ENCODE measurements at places on chromosomes 3 and 15. TPM values are rescaled to one million over a fixed set of nuclear protein-coding genes. Genes with fewer than 3 reads are reported as not detected.

DNA sequence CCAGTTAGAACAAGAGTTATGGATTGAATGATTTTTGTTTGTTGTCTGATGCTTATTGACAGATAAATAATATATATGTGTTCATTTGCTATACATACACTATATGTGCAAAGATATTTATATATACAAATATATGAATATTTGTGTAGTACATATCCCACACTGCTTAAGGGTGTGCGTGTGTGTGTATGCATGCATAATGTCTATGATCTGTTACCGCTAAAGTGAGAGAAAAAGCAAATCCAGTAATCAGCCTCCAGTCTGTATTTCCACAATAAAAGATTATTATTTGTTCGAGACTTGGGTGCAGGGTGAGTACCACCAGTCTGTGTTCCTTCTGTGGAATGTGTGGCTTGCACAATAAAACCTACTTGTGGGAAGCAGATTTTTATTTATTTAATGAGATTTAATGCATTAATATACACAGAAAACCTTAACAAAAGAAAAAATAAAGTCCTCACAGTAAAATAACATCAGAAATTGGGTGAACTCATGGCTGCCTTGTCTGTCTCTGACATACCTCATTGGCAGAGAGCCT is 366.0 kb upstream of the TBL1XR1 start:
- no peak for DNase-seq

DNA sequence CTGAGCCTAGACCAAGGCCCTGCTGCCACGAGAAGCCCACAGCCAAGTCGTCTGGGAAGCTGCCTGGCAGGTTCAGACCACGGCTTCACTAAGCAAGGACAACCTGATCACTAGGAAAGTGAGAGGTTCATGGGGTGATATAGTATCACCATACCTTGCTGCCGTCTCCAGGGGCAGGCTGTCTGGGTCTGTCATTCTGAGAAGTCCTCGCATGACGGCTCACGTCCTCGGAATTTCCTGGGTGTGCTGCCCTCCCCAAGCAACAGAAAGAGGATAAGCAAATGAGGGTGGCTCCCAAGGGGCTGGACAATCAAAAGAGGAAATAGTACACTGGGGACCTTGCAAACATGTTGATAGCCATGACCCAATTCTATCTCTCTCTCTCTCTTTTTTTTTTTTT is 207.4 kb upstream of the IGF1R start:
- no peak for DNase-seq

DNA sequence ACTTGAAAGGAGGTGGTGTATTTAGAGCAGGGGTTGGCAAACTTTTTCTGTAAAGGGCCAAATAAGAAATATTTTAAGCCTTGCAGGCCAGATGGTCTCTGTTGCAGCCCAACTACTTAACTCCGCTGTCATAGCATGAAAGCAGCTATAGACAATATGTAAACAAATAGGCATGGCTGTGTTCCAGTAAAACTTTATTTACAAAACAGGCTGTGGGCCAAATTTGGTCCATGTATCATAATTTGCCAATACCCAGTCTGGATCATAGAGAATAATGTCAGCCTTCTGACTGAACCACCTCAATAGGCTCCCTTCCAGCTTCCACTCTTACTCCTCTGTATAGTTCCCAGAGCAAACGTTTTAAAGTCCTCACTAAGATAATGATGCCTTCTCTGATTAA is 638.8 kb upstream of the CFAP20DC start:
- DNase-seq: no peak

- no peak for DNase-seq
Observed at GRCh38 chr15:22839046-22839695, 705 bp downstream of the NIPA2 start.

GRCh38 chr3:101970212-101970611 is 120.9 kb downstream of the NFKBIZ start:
- no peak for DNase-seq

Gene RETNLB
- not detected for total RNA-seq

GRCh38 chr3:110881069-110881468 is 190.5 kb upstream of the NECTIN3 start:
- peak; percentile 92 for DNase-seq

Gene COL8A1
- 0.73 TPM for total RNA-seq

GRCh38 chr3:73207946-73208440 is 146.5 kb downstream of the EBLN2 start:
- DNase-seq: no peak

DNA sequence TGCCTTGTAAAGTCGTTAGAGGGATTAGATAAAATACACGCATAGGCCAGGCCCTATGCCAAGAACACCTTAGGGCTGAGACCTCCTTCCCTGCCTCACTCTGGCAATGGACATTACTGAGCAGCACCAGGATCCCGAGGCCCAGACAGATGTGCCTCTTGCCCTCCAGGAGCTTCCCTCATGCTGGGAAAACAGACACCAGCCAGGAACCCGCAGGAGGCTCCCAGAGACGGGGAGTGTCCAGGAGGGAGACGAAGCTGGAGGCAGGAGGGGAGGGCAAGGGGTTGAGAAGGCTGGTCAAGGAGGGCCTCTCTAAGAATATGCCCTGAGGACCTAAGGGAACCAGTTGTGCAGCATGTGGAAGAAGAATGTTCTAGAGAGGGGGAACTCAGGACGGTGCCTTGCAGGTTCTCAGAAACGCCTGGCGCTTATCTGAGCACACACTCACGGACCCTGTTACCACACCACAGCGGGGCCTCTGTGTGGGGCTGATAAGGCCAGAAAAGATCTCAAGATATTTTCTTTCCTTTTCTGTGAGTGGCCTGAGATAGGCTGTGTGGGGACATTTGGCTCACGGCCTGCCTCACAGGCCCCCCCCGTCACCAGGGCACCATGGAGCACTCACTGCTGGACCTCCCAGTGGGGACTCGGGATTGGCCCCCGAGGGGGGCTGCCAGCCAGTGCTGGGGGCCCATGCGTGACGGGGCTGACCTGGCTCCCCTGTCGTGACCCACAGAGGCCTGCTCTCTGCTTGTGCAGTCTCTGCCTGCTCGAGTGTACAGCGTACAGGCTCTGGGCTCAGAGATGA is 22.0 kb upstream of the CYP11A1 start:
- no peak for DNase-seq

DNA sequence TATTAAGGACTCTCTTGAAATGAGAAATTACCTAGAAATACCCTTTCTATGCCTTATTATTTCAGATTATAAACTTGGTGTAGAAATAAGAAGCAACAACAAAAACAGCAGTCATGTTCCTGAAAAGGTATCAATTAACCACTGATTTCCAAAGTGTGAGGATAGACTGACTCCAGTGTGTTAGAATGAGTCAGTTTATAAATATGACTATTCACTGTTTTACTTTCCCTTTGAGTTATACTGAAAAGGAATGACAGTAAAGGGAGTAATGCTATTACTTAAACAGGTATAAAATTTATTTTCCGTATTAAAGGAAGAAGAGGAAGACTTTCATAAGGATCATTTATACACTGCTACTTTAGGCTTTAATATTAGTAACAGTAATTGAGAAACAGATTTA is 12.9 kb downstream of the GMNC start:
- DNase-seq: no peak

Gene IDH2
- 271 TPM for total RNA-seq

- no peak for DNase-seq
Observed at GRCh38 chr3:47475029-47475569, 642 bp downstream of the SCAP start.

DNA sequence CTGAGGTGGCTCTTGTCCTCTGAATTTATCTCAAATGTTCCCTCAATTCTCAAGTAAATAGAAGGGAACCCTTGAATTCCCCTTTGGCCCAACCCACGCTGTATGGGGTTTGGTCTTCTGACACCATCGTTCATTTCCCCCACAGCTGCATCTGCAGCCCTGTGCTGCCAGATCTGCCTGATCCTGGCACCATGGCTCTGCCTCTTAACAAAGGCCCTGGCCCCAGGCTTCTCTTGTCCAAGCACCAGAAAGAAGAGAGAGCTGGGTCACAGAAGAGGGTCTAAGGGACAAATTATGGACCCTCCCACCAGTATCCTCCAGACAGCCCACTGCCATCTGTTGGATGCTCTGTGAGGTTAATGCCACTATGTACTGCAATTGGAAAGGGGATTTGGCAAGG is 1.8 kb downstream of the MAP1A start:
- DNase-seq: no peak

GRCh38 chr3:149808209-149808829 is 4.7 kb upstream of the RNF13 start:
- peak; percentile 61 for DNase-seq

DNA sequence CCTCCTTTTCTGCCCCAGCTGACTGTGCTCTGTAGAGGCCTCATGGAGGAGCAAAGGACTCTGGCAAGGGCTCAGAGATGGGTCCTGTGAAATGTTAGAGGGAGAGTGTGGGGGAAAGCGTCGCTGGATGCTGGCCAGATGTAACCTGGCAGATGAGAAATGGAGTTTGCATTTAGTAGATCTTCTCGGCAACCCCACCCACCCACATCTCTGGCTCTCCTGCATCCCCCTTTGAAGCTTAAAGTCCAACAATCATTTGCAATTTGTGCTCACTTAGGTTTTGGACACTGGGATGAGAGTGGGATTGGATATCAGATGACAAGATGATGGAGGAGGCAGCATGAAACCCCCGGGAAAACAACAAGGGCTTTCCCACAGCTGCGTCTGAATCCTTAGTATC is 523.6 kb upstream of the MCTP2 start:
- no peak for DNase-seq

GRCh38 chr3:59425942-59426341 is 376.1 kb upstream of the CFAP20DC start:
- DNase-seq: no peak

Gene GABRB3
- total RNA-seq: 2.2 TPM

Gene A4GNT
- not detected for total RNA-seq

DNA sequence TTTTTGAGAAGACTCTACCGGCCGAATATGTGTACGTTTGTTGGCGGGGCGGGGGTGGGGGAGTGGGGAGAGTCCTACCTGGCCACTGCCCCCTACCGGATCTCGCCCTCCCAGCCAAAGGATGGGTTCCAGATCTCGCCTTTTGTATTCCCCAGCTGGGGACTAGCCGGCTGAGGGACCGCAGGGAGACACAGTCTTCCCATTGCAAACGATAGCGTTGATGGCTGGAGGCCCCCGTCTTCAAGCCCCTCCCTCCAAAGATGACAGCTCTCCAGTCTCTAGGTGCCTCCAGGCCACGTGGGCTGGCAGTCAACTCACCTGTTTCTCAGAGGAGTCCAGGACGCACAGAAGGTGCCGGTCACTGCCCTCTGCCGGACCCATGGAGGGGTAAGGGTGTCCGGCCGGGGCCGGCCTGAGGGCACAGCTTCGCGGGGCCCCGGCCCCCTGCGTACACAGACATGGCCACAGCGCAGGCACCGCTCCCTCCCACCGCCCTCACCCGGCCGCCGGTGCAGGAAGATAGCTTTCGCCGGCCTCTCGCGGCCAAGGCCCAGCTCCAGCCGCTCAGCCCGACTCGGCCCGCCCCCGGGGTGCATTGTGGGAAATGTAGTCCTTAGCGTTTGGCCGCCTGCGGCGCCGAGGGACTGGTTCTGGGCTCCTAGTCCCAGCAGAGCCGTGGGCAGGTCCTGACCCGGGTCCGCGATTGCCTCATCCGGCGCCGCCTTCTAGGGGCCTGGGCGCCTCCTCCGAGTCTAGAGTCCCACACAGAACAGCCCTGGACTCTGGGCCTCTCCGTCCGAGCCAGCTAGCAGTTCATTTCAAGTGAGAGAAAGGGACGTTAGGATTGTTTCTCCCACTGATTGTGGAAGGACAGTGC is at the start of gene MON1A:
Gene MON1A, minus strand, starts transcription at position 521 of the 877 bp plus-strand sequence. CDS start 16,465 bp downstream, outside the sequence.
- DNase-seq: peak; percentile 99

GRCh38 chr3:71876135-71877105 is 91.5 kb upstream of the PROK2 start:
- DNase-seq: no peak

GRCh38 chr15:41849204-41849603 is 10.6 kb downstream of the PLA2G4B start:
- DNase-seq: no peak
